ENCODE measurements at places on chromosomes 6 and 20.

DNA sequence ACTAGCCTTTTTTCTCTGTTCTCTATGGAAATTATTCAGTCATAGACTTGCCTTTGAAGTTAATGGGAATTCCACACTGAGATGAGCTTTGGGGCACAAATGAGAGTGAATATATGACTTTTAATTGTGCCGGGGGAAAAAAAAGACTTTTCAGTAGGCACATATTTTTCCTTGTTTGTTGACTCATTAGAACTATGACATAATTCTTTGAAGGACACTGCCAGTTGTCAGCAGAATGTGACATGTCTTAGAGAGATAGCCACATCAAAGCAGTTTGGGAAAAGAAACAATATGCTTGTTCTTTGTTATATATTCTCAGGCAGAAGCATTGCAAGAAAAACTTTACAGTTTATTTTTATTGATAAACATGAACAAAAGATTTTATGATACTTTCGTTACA, 138.3 kb downstream of the COL9A1 start:
- no peak for DNase-seq

DNA sequence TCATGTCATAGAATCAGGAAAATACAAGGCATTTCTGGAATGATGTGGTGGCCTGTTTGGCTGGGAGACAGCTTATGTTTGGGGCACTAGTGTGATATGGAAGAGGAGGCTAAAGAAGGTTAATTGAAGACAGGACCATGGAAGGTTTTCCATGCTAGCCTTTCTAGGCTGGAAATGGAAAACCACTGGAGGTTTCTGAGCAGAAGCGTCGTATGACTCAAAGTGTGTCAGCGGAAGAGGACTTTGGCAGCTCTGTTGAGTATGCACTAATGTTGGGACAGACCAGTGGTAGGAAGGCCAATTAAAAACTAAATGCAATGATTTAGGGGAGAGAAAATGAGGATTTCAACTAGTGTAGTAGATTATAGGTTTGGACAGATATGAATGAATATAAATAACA, 413.1 kb downstream of the PLCB1 start:
- no peak for DNase-seq

- DNase-seq, result no peak
Measured at GRCh38 chr20:45019762-45020123, 53.4 kb downstream of the STK4 start.

- DNase-seq, result no peak
Measured at GRCh38 chr20:9919271-9920014, 80.6 kb upstream of the PAK5 start.

DNA sequence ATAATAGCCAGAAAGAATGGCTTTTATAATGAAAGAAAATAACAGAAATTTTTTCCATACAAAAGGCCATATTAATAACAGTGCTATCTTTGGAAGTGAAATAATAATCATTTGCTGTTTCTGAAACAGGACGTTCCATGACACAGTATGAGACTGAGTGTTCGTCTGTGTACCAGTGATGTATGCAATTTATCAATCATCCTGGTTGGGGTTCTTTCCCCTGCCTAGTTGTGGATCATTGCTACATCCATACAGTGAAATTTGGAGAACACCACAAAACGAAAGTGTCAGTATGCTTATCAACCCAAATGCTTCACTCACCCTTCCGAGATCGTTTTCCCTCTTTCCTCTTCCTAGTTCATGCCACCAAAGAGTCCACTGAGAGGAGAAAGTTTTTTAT, 151.4 kb upstream of the PRDM1 start:
- DNase-seq, result no peak

GRCh38 chr20:48609491-48609978, 218.3 kb downstream of the PREX1 start:
- no peak for DNase-seq

- DNase-seq, result no peak
Measured at GRCh38 chr6:73058736-73059135, 166.6 kb downstream of the KHDC1L start.

DNA sequence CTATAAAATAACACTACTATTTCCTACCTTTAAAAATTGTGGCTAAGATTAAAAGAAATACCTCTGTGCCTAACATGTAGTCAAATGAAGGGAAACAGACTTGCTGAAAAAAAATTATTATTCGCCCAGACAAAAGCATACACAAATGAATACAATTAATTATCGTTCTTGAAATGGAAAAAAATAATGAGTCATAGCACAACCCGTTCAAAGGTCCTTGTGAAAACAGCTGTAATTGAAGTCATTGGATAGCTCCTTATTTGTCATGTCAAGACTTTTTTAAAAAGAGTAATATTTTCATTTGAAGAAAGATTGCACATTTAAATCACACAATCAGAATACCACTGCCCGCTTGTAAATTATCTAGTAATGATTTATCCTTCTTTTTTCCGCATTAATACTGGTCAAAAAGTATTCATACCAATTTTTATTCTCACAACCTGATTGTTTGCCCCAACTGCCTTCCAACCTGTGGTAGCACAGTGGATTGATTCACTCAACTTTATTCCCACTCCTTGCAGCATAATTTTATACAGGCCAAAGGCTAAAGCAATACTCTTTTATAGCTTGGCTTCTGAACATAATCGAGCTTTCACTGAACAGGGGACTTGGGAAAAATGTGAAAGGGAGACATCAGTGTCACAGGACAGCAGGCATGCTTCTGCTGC, 655.2 kb upstream of the MAP3K7 start:
- DNase-seq, result no peak

DNA sequence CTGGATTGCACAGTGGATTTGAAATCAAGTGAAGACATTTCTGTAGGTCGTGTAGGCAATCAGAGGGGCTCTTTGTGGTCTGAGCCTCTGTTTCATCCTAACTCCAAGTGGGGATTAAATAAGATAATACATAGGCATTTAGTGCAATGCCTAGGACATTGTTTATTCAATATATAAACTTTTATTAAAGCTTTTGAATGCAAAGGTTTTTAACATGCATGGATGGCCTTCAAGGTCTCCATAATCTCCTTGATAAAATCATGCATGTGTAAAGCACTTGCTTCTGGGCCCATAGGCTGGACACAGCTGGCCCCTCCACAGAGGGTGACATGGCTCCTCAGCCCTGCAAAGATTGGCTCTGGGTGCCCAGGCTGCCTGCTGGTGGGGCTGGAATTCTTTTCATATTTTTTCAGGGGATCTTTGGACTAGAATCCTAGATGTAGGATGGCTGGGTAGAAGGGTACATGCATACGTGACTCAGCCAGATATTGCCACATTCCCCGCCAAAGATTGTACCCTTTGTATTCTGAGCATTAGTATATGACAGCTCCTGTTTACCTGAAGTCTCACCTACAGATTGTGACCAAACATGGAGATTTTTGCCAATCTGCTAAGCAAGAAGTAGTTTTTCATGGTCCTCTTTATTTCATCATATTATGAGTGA, 19.0 kb upstream of the AVP start:
- DNase-seq, result no peak

- no peak for DNase-seq
Measured at GRCh38 chr6:145309842-145310535, 425.3 kb downstream of the EPM2A start.

GRCh38 chr20:3896853-3897583, 7.8 kb downstream of the PANK2 start:
- DNase-seq, result no peak

DNA sequence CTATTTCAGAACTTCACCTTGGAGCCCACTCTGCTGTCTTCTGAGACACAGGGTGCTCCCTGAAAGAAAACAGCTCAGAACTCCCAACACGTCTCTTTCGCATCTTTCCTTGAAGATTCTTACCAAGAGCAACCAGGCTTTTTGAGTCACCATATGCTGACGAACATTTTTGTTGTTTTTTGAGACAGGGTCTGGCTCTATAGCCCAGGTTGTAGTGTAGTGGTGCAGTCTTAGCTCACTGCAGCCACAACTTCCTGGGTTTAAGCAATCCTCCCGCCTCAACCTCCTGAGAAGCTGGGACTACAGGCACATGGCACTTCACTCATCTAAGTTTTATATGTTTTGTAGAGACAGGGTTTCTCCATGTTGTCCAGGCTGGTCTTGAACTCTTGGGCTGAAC, 68.5 kb downstream of the TRMT11 start:
- no peak for DNase-seq

GRCh38 chr20:15399781-15400180, 1062.4 kb upstream of the FLRT3 start:
- DNase-seq, result no peak

DNA sequence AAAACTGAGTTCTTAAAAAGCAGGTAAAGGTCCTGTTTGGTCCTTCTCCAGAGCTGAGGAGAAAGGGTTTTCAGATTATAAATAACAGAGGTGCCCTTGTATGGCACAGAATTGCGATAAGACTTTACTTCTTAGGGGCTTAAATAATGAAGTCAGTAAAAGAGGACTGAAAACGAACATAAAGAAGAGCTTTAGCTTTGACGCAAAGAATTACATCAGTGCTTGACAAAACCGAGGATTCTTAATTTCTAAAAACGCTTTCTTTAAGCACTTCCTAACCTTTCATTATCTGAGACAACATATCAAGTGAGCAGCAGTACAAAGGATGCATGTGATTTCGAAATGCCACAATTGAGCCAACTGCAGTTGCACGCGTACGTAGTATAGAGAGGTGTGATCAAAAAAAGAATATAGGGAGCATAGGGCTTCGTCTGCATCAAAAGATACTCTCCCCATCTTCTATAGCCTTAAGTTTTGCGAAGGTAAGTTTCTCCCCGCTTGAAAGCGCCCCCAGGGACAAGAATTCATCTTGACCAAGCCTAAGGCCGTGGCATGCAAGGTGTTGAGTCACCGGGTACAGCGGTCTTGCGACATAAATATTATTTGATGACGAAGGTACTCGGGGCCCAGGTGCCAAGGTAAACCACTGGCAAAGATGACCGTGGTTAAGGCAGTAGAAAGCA, 778 bp upstream of the LOC128125822 start:
- no peak for DNase-seq

- no peak for DNase-seq
Measured at GRCh38 chr6:119661628-119662027, 312.1 kb upstream of the MAN1A1 start.

GRCh38 chr6:158593670-158594069, 33.8 kb downstream of the TMEM181 start:
- DNase-seq, result no peak

DNA sequence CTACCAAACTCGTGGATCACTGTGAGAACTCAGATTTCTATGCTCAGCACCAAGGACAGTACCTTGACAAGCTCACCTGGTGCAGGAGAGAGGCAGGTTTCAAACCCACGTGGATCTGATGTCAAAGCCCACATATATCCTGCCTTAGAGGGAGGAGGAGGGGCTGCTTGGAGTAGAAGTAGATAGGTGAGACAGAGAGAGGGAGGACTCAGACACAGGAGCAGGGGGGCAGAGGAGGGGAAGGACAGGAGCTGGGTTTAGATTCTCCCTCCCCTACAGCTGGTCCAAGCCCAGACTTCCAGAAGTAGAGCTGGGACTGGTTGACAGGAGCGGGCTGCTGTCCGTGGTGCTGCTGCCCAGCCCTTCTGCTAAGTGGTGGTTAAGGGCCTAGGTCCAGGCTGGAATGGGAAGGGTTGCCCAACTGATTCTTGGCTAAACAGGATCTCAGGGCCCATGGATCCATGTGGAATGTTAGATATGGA, 77.5 kb downstream of the CDH22 start:
- no peak for DNase-seq

DNA sequence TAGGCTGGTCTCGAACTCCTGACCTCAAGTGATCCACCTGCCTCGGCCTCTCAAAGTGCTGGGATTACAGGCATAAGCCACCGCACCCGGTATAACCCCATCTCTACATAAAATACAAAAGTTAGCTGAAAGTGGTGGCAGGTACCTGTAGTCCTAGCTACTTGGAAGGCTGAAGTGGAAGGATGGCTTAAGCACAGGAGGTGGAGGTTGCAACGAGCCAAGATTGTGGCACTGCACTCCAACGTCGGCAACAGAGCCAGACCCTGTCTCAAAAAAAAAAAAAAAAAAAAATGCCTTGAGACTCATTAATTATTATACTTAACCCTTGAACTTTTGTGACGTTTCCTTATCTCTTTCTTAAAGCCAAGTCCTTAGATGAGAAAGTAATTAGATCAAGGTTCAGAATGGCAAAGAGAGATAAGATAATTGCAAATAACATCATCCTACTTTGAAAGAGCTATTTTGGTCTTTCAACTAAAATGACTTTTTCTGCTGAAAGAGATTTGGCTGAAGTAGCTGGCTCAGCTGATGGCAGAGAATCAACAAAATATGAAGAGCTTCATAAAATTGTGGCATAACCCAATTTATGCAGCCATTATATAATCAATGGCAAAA, 4.7 kb upstream of the SHLD1 start:
- no peak for DNase-seq

GRCh38 chr20:42700372-42700771, 489.3 kb downstream of the PTPRT start:
- DNase-seq, result no peak

DNA sequence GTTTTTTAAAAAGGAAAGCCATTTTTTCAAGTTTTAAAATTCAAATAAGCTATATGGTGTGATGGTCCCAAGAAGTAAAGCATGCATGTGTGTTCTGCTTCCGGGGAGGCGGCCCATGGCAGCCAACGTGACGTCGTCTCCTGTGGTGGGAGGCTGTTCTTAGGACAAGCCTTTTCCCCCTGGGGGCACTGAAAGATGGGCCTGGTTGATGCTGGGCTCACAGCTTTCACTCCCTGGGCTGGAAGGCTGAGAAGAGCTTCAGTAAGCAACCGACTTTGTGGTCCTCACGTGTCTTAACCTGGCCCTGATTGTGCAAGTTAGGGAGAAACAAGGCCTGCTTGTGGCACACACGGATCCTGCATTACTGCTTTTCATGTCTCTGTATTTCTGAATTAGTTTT, 84.1 kb downstream of the SMOC2 start:
- no peak for DNase-seq

- no peak for DNase-seq
Measured at GRCh38 chr6:39294133-39294532, 20.1 kb downstream of the KCNK17 start.

DNA sequence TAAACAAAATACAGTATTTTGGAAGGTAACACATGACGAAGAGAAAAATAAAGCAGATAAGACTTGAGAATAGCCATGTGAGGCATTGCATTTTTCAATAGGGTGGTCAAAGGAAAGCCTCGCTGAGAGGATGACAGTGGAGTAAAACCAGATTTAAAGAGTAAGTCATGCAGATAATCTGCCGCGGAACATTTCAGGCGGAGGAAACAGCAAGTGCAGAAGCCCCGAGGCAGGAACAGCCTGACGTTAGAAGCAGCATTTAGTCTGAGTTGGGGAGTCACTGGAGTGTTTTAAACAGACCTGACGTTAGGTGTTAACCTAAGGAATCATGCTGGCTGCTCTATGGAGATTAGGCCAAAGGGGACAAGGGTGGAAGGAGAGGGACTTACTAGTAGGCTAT, 65.0 kb upstream of the VSTM2L start:
- no peak for DNase-seq

DNA sequence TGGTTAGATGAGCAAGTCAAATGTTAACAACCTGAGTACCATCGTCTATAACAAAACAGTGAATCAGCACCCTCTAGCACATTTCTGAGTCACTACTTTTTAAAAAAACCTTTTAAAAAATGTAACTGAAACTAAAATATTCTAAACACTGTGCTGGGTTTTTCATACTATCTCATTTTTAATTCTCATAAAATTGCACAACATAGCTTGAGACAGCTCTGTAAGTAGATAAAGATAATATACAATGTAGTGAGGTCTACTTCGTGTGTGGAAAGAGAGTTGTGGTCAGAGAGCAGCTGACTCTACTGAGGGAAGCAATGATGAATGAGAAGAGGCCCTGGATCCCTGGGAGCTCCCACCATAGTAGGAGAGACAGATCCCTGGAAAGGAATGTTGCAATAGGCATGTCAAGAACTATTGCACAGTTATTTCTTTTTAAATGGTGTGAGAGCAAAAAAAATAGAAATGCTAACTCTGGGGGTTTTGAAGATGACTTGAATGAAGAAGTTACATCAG, 13.6 kb upstream of the CALHM6 start:
- no peak for DNase-seq

Data from activated CD4-positive, alpha-beta T cell treated with anti-CD3 and anti-CD28 coated beads, Interleukin-2, amount 10 ng/mL, durations not matched to agents 7 days and 5 days (primary cell).